Right ventricle myocardium inferior (tissue), 1 donor: ENCODE measurements at places on chromosomes 16 and 17. TPM values are rescaled to one million over a fixed set of nuclear protein-coding genes. Genes with fewer than 3 reads are reported as not detected.

DNA sequence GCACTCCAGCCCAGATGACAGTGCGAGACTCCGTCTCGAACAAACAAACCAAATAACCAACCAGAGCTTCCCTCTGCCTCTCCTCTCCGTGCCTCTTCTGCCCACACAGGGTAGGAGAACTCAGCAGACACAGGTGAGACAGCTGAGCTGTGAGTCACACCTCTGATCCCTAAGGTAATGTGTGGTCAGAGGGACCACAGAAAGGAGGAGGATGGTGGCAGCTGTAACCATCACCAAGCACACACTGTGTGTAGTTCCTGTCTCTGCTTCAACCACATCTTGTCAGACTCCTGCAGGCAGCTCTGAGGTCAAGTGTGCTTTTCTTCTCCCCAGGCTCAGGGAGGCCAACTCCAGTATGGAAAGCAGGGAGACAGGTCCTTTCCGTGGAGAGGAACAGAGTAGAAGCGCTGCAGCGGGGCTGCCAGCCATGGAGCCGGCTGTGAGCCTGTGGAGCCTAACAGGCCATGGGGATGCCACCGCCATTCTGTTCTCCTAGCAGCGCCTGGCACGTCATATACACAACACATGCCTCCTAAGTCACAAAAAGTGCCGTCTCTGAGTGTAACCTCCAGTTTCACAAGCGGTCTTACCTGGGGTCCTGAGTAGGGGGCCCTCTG lies 7.1 kb downstream of the NUDT16L1 start:
- DNase-seq, result no peak

DNA sequence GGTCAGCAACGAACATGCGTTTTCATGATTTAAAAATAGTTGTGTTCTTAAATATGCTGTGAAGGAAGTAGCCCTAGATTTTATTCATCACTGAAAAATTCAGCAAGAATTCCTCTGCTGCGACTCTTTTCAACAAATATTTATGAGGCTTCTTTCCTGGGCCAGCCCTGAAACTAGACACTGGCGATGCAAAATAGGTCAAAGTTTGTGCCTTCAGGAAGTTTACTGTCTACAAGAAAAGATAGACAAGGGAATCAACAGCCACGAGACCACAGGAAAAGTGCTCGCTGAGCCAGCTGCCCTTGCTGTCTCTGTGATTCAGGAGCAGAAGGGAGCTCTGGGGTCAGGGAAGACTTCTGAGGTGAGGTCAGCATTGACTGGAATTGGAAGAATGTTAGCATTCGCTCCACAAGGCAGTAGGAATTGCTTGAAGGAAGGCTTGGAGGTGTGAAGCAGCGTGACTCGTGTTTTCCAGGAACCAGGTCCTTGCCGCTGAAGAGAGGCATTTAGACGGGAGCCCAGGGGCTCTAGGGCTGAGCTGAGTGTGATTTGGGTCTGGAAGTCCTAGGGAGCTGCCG lies 1.9 kb upstream of the RPL26 start:
- DNase-seq, result no peak

DNA sequence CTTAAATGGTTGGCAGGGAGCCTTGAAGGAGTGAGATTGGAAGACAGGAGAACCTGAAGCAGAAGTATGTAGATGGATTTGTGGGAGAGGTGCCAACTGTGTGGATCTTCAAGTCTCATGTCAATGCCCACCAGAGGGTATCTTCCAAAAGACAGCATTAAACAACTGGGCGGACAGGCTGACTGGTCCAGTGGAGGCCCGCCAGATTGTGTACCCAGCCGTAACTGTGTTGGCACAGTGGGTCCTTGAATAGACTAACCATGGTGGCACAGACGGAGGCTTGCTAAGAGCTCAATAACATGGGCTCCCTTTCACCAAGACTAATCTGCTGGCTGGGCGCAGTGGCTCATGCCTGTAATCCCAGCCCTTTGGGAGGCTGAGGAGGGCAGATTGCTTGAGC lies 24.2 kb upstream of the RBBP6 start:
- DNase-seq, result no peak

DNA sequence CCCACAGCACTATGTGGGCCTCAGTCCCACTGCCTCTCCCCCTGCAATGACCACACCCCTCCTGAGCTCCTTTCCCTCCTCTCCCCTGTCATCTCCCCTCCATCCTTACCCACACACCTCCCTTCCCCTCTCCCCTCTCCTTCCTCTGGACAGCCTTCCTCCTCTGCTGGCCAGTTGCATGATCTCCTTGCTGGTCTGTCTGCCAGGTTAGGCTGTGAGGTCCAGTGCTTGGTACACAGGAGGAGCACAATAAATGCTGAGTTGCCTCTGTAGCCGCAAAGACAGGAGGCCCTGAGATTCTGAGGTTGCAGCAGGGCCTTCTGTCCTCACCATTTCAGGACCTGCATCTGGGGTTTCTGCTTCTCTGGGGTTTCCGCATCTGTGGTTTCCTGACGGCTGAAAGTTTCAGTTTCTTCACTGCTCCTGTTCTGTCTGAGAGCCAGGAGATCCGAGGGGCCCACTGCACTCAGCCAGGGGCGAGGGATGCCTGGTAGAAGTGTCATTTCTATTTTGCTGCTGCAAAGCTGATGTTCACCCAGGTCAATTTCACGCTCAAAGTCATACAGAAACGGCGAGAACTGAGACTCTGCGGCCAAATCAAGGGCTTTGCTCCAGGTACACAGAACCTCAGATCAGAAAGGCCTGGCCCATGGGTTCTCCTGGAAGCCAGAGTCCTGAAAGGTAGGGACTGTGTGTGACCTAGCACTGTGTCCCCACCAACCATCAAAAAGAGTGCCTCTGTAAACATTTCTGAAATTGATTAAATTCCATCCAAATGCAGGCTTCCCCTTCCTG lies 4.6 kb upstream of the SLC12A3 start:
- peak; percentile 14 for DNase-seq

DUS1L gene
- 59.3 TPM for total RNA-seq

DNA sequence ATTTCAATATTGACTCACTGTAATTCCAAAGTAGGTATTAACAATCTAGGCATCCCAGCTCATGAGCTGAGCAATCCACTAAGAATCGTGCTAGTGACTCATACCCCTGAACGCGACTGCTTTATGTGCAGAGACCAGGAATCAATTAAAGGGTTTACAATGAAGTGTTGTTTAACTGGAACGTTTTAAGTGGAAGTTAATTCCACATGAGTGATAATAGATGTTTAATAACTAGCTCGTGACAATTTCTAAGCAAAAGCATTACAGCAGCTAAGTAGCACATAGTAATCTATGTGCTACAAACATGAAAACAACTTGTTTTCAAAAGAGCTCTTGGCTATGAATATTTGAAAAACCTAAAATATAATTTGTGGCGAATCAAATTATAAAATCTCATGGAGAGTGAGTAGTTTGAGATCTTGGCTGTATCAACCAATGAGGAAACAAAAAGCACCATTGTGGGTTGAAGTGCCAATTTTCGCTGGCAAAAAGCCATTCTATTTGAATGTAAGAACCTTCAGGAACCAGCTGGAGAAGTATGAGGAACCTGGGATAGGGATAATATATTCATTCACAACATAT lies 9.4 kb downstream of the GJC1 start:
- no peak for DNase-seq

- no peak for DNase-seq
Measured at GRCh38 chr16:9153502-9153864, 62.0 kb downstream of the HAPSTR1 start.

DNA sequence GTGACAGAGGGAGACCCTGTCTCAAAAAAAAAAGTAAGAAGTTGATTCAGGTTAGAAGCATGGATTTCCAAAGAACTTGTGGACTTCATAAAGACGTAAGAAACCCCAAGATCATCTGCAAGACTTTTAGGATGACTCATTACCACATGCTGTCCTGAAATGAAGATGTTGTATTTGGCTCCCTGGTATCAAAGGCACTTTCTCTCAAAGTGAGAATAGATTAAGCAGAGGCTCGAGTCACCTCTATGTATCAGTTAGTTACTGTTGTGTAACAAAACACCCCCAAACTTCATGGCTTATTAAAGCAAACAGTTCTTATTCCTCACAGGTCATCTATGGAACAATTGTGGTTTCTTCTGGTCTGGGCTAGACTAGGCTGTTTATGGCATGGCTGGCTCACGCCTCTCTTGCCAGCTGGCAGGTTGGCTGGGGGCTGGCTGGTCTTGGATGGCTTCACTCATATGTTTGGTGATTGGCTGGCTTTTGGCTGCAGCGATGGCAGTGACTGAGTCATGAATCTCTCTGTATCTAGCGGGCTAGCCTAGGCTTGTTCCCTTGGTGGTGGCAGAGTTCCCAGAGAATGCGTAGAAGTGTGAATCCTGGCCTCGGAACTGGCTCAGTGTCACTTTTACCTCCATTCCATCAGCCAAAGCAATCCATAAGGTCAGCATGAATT lies 60.4 kb upstream of the MSI2 start:
- DNase-seq, result no peak

DNA sequence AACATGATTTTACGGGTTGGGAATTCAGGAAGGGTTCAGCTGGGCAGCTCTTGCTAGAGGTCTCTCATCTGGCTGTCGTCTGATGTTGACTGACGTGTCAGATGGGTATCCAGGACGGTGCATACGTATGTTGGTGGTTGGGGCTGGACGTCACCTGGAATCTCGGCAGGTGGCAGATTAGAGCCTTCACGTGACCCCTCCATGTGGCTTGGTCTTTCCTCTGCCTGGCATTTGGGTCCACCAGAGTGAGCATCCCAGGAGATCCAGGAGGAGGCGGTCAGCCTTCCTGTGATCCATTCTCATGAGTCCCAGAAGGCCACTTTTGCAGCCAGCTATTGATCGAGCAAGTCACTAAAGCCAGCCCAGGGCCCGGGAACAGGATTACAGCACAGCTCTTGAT lies 202.7 kb downstream of the FOXL1 start:
- DNase-seq, result no peak

CRHR1 gene
- not detected for total RNA-seq

DNA sequence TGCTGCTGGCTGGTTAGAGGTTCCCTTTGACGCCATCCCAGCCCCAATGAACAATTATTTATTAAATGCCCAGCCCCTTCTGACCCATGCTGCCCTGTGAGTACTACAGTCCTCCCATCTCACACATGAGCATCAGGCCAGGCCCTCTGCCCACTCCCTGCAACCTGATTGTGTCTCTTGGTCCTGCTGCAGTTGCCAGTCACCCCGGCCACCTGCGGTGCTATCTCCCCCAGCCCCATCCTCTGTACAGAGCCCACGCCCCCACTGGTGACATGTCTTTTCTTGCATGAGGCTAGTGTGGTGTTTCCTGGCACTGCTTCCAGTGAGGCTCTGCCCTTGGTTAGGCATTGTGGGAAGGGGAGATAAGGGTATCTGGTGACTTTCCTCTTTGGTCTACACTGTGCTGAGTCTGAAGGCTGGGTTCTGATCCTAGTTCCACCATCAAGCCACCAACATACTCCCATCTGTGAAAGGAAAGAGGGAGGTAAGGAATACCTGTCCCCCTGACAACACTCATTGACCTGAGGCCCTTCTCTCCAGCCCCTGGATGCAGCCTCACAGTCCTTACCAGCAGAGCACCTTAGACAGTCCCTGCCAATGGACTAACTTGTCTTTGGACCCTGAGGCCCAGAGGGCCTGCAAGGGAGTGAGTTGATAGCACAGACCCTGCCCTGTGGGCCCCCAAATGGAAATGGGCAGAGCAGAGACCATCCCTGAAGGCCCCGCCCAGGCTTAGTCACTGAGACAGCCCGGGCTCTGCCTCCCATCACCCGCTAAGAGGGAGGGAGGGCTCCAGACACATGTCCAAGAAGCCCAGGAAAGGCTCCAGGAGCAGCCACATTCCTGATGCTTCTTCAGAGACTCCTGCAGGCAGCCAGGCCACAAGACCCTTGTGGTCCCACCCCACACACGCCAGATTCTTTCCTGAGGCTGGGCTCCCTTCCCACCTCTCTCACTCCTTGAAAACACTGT lies 11.3 kb downstream of the CX3CL1 start:
- DNase-seq, result no peak

- no peak for DNase-seq
Measured at GRCh38 chr17:20800146-20800545, 220.6 kb downstream of the CDRT15L2 start.

GRCh38 chr17:51035431-51035830 lies 85.2 kb downstream of the SPAG9 start:
- no peak for DNase-seq

DNA sequence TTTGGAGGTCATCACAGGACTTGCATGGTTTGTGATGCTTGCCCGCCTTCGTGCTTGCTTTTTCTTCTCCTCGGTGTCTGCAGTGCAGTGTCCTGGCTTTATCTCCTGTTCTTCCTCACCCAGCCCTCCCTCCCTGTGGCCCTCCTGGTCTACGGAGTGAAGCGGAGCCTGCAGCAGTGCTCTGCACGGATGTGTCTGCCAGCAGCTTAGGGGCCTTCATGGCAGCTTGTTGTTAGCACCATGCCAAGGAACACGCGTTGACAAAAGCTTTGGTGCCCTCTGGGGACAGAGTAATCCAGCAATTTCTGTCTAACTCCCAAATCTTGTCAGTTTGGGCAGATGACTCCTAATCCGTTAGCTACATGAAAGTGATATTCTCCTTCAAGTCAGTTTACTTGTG lies 9.9 kb downstream of the DHODH start:
- DNase-seq, result no peak

LYRM9 gene
- 6.7 TPM for total RNA-seq

ACSM2A gene
- total RNA-seq, result not detected

MRM1 gene
- total RNA-seq, result 9.4 TPM

ITGAL gene
- 4.2 TPM for total RNA-seq

- DNase-seq, result no peak
Measured at GRCh38 chr16:66563574-66564334, 2.5 kb upstream of the CMTM1 start.

GP1BA gene
- not detected for total RNA-seq

DNA sequence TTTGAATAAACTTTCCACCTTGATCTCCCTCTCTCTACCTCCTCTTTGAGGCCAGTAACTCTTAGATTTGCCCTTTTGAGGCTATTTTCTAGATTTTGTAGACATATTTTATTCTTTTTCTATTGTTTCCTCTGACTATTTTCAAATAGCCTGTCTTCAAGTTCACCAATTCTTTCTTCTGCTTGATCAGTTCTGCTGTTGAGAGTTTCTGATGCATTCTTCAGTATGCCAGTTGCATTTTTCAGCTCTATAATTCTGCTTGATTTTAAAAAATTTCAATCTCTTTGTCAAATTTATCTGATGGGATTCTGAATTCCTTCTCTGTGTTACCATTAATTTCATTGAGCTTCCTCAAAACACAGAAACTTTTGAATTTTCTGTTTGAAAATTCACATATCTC lies 257.5 kb downstream of the HAPSTR1 start:
- DNase-seq, result no peak

DNA sequence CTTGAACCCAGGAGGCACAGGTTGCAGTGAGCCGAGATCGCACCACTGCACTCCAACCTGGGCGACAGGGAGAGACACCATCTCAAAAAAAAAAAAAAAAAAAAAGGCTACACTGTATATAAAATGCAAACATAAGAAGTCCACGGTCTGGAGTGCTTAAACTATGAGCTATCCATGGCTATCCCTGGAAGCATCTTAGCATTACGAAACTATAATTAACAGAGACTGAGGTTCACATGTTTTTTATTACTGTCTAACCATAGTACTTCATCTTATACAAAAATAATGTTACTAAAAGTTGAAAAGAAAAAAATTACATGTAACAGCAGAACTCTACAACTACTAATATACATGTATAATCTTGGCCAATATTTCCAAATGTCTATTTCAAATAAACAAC lies 32.8 kb downstream of the HELZ start:
- no peak for DNase-seq
